ENCODE measurements at places on chromosomes 6 and 20.

DNA sequence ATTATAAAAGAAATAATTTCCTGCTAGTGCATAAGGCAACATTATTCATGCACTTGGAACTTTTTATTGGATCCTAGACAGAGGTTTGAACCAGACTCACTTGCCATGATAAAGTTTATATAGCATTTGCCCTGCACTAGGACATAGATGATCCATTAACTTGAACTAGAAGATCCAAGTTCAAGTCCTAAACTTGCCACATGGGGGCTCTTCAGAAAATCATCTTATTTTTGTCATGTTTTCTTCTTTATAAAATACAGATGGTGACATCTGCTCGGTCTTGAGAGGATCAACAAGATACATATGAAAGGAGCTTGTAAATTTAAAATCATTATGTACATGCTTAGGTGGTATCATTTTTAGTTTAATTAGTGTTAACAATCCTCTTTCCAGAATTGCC lies 94.5 kb downstream of the SIM1 start:
- no peak for DNase-seq

DNA sequence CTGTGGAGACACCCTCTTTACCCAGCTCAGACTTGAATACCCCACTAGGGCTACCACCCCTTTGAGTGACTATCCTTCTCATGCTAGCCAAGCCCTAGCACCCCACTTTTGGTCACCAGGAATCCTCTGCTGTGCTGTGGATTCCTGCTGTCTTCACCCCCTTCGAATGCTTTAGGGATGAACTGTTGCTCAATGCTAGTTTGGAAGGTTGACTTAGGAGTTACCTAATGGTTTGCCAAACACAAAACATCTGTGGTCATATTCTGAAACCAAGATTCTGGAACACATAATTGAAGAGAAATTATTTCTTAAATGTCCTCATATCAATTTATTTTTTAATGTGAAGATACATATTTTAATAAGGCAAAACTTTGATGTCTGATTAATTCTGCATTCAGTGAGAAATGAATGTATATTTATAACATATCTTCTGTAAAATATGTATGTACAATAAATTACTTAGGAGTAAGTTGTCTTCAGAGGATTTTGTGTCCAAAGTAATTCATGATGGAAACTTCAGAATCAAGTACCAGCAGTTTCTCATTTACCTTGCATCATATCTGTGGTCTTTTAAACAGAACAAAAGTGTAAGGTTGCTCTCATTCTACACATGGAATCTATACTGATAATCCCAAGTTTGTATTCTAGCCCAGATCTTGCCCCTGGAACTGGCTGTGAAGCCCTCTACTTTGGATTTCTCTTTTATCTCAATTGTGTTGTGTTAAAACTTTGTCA lies 46.9 kb downstream of the TMEM200A start:
- no peak for DNase-seq

DNA sequence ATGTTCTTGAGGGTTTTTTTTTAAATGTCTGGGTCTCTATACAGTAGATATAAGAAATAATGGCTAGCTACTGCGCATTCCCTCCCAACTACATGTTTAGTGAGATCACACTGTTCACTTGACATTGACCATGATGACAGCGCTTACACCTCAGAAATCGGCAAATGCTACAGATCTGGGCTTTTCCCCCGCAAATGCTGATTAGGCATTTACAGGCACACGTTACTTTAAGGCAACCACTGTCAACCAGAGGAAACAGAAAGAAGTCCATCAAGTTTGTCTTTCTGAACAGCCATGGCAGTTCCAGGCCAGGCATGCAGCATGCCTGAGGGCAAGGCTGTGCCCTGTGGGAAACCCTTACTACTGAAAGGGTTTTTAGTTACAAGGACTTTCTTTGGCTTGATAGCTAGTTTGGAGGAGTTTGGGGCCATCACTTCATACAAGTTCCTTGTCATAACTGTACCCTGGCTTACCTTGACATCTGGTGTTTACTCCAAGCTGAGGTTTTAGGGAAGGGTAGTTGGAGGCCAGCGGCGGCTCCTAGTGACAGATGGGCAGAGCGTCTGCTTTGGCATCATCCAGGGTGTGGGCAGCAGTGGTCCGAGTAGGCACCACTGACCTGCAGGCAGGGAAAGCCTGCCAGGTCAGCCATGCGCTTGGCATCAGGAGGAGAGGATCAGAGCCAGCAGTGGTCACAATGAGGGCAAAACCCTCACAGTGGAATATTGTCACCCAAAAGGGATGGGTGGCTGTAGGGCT lies 43.0 kb downstream of the CFAP61 start:
- no peak for DNase-seq

- DNase-seq: no peak
Measured at GRCh38 chr20:41534842-41535241, 83.3 kb downstream of the CHD6 start.

- no peak for DNase-seq
Measured at GRCh38 chr6:15708231-15708630, 45.4 kb upstream of the DTNBP1 start.

DNA sequence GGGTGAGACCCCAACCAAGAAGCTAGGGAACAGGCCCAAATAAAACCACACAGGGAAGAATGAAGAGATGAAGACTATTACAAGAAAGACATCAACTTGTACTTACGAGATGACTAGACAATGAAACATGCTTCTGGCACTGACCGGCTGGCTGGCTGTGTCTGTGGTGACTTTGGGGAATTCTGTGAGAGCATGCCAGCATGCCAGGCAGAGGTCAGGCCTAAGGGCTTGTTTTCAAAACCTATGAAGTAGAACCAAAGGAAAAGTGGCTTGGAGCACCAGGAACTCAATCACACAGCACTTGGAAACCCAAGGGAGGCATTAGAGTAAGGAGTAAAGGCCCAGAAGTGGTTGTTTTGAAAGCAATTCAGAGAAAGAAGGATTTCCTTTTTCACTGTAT lies 28.4 kb upstream of the GSTA3 start:
- no peak for DNase-seq

GRCh38 chr20:59617221-59617620 lies 12.9 kb downstream of the PHACTR3 start:
- no peak for DNase-seq

DNA sequence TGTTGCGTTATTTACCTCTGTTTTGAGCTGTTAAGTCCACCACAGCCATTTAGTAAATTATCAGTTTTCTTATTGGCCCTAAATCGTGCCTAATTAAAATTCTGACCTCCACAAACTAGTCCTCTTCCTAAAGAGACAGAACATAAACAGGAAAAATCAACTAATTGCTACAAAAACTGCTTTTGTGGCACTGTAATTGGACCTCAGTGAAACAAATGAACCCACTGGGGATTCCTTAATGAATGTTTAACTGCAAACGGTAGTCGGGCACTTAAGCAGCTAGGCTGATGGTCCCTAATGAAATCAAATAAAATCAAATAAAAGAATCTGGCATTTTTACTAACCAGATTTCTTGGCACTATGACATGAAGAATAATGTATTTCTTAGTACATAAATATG lies 513.4 kb upstream of the SLC35B3 start:
- DNase-seq: no peak

DNA sequence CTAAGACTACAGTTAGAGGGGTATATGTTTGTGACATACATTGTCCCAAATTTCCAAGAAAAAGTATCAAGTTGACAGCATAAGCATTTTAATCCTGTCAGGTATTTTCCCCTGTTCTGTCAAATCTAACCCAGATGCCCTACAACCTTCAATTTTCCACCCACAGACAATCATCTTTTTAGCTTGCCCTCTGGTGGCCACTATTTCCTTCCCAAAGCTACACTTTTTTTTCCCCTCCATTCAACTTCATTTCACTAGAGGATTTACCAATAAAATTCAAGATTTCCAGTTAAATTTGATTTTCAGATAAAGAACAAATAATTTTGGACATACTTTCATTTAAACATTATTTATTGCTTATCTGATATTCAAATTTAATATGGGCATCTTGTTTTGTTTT lies 286.6 kb downstream of the TENT5A start:
- no peak for DNase-seq

DNA sequence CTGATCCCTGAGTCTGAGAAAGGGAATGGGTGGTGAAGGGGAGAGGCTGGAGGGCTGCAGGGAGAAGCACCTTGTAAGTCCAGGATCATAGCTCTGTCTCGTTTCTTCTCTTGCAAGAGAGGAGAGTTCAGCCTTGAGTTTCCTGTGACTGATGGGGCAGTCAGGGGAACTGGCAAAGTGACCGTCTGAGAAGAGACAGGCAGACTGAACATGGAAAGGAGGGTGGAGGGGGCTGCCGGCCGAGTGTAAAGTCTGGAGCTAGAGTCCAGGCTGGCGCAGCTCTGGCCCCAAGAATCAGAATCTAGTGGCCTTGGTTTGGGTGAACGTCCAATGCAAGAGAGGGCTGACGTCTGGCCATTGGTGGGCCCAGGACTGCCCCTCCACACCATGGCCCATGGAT lies 72.5 kb downstream of the TCP11 start:
- no peak for DNase-seq

DNA sequence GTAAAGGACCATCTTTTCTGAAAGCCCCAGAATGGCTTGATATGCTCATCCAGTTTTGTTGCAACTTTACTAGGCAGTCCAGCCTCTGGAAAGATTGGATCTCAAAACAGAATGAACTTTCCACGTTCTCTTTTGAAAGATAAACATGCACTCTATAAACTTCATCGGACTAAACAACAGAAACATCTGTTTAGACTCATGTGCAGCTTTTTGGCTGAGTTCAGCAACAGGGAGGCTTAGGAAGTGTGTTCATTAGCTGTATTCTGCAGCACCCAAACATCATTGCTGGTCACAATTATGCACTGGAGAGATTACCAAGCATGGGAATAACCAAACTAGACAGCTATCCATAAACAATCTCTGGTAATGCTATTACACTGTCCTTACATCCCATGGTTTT lies 180.5 kb downstream of the TENT5A start:
- no peak for DNase-seq

DNA sequence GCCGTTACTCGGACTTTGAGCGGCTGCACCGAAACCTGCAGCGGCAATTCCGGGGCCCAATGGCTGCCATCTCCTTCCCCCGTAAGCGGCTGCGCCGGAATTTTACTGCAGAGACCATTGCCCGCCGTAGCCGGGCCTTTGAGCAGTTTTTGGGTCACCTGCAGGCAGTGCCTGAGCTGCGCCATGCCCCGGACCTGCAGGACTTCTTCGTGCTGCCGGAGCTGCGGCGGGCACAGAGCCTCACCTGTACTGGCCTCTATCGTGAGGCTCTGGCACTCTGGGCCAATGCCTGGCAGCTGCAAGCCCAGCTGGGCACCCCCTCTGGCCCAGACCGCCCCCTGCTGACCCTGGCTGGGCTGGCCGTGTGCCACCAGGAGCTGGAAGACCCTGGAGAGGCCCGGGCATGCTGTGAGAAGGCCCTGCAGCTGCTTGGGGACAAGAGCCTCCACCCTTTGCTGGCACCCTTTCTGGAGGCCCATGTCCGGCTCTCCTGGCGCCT lies 7.2 kb downstream of the SNX21 start:
- DNase-seq: no peak

DNA sequence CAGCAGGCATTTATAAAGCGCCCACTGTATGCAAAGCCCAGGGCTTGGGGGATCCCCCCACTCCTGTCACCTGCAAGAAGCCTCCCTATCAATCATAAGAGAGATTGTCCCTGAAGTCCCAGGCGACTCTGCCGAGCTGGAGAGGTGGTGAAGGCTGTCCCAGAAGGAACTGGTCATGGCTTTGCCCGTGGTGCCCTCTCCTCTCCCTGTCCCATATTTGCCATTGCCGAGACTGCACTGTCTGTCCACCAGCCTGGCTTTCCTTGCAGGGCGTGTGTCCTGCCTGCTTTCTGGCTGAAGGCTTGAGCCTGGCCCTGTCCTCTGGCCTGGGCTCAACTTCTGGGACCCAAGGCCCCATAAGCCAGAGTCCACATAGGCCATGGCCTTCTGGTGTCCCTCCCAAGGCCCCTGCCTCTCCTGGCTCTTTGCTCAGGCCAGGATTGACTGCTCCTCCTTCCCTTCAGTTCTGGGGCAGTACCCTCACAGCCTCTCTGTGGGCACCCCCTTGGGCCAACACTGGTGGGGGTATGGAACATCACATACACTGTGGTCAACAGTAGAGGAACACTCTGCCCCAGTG lies 46.9 kb downstream of the CPXM1 start:
- DNase-seq: no peak

DNA sequence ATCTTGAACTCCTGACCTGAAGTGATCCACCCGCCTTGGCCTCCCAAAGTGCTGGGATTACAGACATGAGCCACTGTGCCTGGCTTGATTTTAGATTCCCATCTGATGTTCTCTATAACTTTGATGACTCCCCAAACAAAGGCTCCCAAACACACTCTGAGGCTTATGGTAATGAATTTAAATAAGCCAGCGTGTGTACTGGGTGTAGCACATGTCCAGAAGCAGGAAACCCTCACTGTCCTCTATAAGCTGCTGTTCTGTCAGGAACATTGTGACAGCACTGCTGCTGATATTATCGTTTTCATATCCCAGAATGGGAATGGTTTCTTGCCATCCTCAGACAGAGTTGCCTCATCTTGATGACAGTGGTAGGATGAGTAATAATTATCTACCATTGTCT lies 54.1 kb upstream of the SALL4 start:
- no peak for DNase-seq

DNA sequence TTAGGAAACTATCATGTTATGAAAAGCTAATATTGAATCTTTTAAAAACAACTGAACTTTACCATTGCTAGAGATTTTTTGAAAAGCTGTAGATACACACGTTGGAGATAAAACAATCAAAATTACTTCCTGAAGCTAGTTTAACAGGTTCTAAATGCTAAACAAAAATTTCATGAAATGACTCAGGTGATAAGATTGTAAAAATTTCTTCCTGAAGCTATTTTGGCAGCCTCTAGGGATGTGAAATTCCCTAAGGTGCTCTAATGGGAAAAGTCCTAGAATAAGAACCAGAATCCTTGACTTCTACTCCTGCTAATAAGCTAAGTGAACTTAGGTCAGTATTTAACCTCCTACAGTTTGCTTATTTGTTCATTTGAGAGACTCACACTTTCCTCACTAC lies 8.5 kb downstream of the GCM2 start:
- DNase-seq: no peak

DNA sequence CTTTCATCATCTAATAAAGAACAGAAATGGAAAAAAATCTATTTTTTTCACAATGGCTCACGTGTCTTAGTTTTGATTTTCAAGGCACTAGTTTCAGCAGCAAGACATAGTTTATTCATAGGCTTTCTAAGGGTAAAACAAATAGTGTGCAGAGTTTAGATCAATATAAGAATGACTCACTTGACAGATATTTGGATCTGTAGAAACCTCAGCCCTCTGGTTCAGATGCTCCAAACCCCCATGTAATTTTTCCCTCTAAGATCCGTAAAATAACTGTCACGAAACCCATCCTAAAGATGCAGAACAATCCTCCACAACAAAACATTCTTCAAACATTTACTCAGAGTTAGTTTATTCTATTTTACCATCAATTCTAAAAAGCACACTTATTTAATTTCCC lies 43.4 kb downstream of the IYD start:
- DNase-seq: no peak

Data from activated CD4-positive, alpha-beta T cell treated with anti-CD3 and anti-CD28 coated beads for 4 hours (primary cell).